ENCODE measurements at places on chromosomes 5 and 9.

DNA sequence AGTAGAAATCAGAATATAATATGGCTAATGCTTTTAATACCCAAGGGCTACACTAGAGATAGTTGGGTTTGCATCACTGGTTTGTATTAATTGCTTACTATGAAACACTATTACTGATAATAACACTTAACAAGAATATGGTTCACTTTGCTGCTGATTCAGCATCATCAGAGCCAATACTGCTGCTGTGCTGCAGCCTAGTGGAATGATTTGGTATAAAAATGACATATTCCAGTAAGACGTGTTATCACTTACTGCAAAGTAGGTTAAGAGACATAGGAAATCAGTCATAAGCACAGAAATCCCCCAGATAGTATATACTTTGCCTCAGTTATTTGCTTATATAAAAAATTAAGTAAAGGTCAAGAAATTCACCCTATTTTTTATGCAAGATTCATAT, 2.8 kb downstream of the CDH10 start:
- peaks cover 3% of the 10 kb centered on the region for H3K27me3 ChIP-seq
- H3K27ac ChIP-seq = no peak overlapping the region
- peak; percentile 24 for DNase-seq
- H3K36me3 ChIP-seq = no peaks in the 10 kb centered on the region

GRCh38 chr5:8961219-8961618, 584.7 kb downstream of the SEMA5A start:
- H3K4me3 ChIP-seq = no peak overlapping the region
- H3K27ac ChIP-seq = no peak overlapping the region

- no peak overlapping the region for H3K4me3 ChIP-seq
- DNase-seq = no peak
- no peaks in the 10 kb centered on the region for H3K4me1 ChIP-seq
These were observed 89.4 kb upstream of the SH3PXD2B start for GRCh38 chr5:172543484-172544298.

GRCh38 chr5:37710965-37711364, 128.9 kb downstream of the GDNF start:
- no peak overlapping the region for H3K27ac ChIP-seq
- H3K4me3 ChIP-seq = no peak overlapping the region
- H3K27me3 ChIP-seq = no peaks in the 10 kb centered on the region
- no peaks in the 10 kb centered on the region for H3K4me1 ChIP-seq

DNA sequence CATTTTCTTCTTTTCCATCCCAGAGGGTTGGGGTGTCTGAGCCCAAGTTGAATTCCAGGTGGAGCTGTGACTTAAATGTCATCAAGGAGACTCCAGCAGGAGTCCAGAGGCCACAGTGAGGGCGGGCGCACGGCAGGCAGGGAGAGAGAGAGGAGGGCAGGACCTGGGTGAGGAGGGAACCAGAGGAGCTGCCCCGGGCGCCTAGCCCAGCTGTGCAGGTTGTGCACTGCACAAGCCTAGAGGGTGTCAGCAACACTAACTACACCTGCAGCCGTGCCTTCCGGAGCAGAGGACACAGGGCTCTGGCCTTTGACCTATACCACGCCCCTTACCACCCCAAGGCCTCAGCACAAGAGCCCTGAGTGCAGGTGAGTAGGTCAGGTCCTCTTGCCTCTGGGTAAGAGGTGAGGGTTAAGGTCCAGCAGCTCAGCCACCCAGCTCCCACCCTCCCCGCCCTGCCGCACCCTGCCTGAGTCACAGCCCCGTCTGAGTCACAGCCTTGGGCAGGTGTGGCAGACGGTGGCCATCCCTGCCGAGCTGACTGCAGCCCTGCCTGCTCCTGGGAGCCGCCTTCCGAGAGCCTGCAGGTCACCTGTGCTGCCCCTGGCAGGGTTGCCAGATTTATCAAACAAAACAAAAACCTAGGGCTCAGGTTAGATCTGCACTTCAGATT, 6.4 kb upstream of the AGPAT2 start:
- no peak overlapping the region for H3K27ac ChIP-seq
- no peak overlapping the region for H3K4me3 ChIP-seq
- H3K36me3 ChIP-seq = no peaks in the 10 kb centered on the region
- DNase-seq = peak; percentile 23
- no peaks in the 10 kb centered on the region for H3K27me3 ChIP-seq

GRCh38 chr9:83569326-83569725, 31.1 kb upstream of the FRMD3 start:
- DNase-seq = peak; percentile 4
- H3K4me3 ChIP-seq = peak overlapping the region; percentile 10
- no peaks in the 10 kb centered on the region for H3K27me3 ChIP-seq
- peaks cover 11% of the 10 kb centered on the region for H3K4me1 ChIP-seq
- no peaks in the 10 kb centered on the region for H3K36me3 ChIP-seq

All from common myeloid progenitor, CD34-positive (primary cell).